Spleen (tissue), 13 donors: ENCODE measurements at places on chromosomes 3 and 15. TPM values are rescaled to one million over a fixed set of nuclear protein-coding genes. Genes with fewer than 3 reads are reported as not detected.

Gene CHRM5
- not detected for polyA plus RNA-seq

Gene LTK
- 0.93 TPM for polyA plus RNA-seq

Gene SLC12A1
- 0.02 TPM for polyA plus RNA-seq

Gene HTR3E
- not detected for polyA plus RNA-seq

Gene NANOGP8
- polyA plus RNA-seq, result not detected

Gene RARRES1
- polyA plus RNA-seq, result 20.9 TPM

Gene TRAT1
- polyA plus RNA-seq, result 2.7 TPM

Gene BOC
- 1.7 TPM for polyA plus RNA-seq

Gene CRYGS
- polyA plus RNA-seq, result 24.8 TPM

Gene GALNT15
- 2.5 TPM for polyA plus RNA-seq

Gene NAALADL2
- polyA plus RNA-seq, result 0.09 TPM

Gene GPR62
- polyA plus RNA-seq, result 0.06 TPM

Gene CACNA2D3
- 1.7 TPM for polyA plus RNA-seq

Gene ALCAM
- polyA plus RNA-seq, result 11.9 TPM

Gene TRIM71
- polyA plus RNA-seq, result 0.02 TPM

Gene LTF
- 15.2 TPM for polyA plus RNA-seq
